ENCODE measurements at places on chromosomes 2 and 18. TPM values are rescaled to one million over a fixed set of nuclear protein-coding genes. Genes with fewer than 3 reads are reported as not detected.

REG3G gene
- not detected for polyA plus RNA-seq

CSRNP3 gene
- polyA plus RNA-seq = 9.4 TPM

KCMF1 gene
- 43.9 TPM for polyA plus RNA-seq

ALK gene
- 0.03 TPM for polyA plus RNA-seq

PIEZO2 gene
- 31.0 TPM for polyA plus RNA-seq

REG1B gene
- polyA plus RNA-seq = not detected

KYNU gene
- polyA plus RNA-seq = 0.67 TPM

APLF gene
- 1.3 TPM for polyA plus RNA-seq

KLHL30 gene
- 20.7 TPM for polyA plus RNA-seq

All from forelimb muscle (tissue), 1 donor.